Effector CD8-positive, alpha-beta T cell (primary cell): ENCODE measurements at places on chromosomes 7 and 10.

DNA sequence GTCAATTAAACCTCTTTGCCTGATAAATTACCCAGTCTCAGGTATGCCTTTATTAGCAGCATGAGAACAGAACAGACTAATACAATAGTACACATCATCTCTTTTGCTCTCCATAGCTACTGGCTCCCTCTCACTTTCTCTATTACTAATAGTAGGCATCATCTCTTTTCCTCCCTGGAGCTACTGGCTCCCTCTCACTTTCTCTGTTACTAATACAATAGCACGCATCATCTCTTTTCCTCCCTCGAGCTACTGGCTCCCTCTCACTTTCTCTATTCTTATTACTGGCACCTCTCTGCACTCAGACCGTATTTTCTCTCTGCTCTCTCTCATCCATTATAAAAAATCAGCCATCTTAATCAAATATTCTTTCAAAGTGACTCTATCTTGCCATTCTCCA is 37.1 kb downstream of the SLC25A13 start:
- DNase-seq, result no peak

DNA sequence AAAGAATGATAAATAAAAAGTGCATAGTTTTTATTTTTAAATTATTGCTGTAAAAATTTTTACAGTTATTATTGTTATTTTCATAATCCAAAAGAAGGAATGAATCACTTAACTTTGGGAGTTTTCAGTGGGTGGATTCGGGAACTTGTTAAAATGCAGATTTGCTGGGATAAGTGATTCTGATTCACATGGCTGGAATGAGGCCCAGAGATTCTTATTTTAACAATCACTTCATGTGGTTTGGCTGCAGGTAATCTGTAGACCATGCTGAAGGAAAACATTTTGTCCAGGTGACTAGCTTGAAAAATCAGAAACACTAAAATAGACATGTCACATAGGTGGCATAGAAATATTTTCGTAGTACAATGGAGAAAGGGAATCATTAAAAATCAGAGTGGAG is 13.9 kb downstream of the CROT start:
- no peak for DNase-seq

DNA sequence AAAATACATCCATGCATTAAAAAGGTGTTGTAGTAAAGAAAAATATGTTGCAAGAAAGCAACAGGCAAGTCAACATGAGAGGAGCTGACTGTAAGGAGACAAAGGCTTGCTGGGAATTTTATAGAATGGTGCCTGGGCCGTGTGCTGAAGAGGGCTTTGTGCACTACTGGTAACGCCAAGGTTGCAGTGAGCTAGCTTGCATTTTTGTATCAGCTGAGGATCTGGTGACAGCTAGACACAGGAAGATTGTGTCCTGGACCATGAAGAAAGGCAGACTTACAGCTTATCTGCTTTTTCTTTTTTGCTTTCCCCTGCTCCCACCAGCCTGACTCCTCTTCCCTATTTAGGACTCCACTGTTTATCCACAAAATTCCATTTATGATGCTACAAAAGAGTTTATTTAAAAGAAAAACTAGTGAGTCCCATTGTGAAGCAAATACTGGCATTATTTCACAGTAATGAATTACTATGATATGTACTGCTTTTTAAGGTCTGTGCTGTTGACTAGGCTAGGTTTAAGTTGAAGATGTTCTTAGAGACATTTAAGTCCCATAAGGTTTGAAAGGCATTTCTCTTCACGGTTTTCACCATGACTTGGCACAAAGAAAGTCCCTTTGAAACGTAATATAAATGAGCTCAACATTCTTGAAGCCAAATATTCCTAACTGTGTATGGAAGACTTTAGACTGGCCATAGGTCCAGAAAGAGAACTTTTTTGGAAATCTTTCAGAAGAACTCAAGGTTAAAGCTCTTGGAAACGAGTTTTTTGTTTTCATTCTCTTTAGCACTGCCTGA is 88.6 kb downstream of the SEC23IP start:
- no peak for DNase-seq

- no peak for DNase-seq
Observed at GRCh38 chr10:110901954-110902819, 16.8 kb downstream of the BBIP1 start.

- no peak for DNase-seq
Observed at GRCh38 chr10:88874281-88874680, 5.8 kb upstream of the STAMBPL1 start.

GRCh38 chr10:11724938-11725776 is 17.0 kb upstream of the ECHDC3 start:
- DNase-seq, result no peak

GRCh38 chr10:77770081-77770867 is 132.7 kb upstream of the KCNMA1 start:
- DNase-seq, result no peak

DNA sequence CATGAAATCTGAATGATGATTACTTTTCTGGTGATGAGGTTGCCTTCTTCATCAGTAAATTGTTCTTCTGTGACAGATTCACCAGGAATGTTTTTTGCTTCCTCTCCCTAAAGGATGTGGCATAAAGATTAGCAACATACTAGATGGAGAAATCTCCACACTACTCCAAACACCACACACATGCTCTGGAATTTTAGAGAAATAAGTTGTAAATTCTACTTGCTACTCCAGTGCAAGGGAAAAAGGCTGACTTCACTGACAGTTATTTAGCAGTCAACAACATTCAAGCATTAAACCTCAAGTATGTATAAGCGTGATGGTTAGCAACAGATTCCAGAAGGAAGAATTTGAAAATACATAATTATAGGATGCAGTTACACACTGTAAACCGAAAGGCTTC is 137.9 kb upstream of the CCDC6 start:
- DNase-seq, result no peak

- no peak for DNase-seq
Observed at GRCh38 chr7:32299133-32299702, 191.0 kb downstream of the LSM5 start.
